ENCODE measurements at places on chromosomes 6 and 20.
A peak's percentile ranks its signal among the peaks of the same experiment; 100 is the strongest.

DNA sequence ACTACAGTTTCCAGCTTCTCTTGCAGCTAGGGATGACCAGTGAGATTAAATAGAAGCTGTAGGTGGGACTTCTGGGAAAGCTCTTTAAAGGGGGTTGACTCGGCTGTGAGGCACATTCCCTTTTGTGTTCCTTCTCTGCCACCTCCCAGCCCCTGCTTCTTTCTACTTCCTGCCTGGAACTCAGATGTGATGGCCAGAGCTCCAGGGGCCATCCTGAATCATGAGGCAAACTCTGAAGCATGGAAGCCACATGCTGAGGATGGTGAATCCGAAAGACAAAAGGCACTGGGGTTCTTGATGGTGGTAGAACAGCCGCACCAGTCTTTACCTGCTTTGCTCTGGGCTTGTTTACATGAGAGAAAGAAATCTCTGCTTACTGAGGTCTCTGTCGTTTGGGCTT lies 9.1 kb downstream of the CEBPB start:
- no peak for DNase-seq

- no peak for DNase-seq
Observed at GRCh38 chr6:102820098-102820497, 1426.6 kb downstream of the GRIK2 start.

DNA sequence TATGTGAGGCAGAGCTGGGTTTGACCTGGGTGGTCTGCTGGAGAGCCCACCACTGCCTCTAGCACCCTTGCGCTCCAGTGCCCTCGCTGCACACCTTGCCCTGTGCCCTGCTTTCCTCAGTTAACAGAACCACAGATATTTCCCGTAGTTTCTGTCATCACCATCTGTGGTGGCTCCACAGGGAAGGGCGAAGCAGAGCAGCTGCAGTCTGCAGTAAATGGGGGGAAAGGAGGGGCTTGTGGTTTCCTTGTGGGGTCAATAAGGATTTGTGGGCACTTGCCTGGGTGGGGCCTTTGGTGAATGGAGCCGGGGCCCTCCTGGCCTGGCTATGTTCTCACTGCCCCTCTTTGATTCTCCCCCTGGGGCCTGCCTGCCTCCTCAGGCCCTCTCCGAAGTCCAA lies 21.2 kb upstream of the CCDC167 start:
- no peak for DNase-seq

GRCh38 chr6:107780226-107780625 lies 43.9 kb downstream of the SCML4 start:
- DNase-seq = no peak

DNA sequence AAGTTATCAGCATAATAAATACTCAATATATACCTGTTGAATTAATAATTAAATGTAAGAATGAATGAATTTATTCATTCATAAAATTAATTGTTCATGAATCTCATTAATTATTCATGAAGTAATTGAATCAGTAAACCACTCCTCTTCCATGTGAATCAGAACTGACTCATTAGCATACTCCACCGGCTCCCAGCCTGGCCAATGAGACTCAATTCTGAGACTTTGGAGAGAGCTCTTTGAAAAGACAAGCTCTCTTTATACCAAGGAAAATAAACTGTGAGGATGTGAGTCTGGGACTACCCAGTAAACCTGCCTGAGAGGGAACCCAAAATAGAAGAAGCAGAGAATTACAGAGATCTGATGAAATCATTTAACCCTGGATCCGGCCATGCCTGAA lies 8.4 kb upstream of the SLC2A10 start:
- DNase-seq = no peak

DNA sequence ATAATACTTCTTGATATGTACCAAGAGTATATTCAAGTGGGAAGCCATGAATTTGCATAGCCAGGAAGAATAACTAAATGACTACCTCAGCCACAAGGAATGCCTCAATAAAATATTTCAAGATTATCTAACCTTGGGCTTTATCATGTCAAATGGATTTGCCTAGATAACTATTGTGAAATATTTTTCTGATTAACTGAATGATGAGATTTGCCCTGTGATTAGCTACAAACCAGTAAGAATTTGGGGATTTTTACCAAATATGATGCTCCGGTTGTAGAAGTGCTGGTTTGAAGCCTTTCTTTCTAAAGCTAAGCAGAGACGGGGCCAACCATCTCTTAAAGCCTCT lies 125.6 kb upstream of the LAMP5 start:
- DNase-seq = peak; percentile 28

- DNase-seq = peak; percentile 97
Observed at GRCh38 chr6:71107911-71108420, 151.1 kb upstream of the B3GAT2 start.

DNA sequence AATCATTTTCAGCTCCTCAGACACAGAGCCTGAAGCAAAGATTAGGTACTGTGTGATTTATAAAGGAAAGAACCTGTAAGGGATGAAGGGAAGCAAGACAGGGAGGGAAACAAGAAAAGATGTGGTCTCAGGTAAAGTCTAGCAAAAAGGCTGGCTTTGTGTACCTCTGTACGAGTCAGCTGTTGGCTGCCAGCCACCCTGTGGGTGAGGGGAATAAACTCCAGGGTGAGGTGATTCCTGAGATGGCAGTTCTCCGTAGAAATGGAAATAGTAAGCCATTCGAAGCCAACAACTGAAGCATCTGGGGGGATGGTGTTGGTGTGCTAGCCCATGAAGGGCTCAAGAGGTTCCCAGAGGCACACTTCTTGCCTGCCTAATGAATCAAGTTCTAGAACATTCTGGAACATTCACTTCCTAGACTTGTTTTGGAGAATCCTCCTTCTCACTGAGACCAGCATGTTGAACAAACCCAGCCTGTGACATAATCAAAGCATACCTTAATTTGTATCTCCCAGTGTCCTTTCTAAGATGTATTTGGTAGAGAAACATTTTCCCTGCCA lies 10.6 kb upstream of the TTPAL start:
- no peak for DNase-seq

- DNase-seq = no peak
Observed at GRCh38 chr20:63663332-63664066, 5.4 kb downstream of the RTEL1 start.

GRCh38 chr6:74015427-74015826 lies 319.4 kb downstream of the CD109 start:
- DNase-seq = no peak

DNA sequence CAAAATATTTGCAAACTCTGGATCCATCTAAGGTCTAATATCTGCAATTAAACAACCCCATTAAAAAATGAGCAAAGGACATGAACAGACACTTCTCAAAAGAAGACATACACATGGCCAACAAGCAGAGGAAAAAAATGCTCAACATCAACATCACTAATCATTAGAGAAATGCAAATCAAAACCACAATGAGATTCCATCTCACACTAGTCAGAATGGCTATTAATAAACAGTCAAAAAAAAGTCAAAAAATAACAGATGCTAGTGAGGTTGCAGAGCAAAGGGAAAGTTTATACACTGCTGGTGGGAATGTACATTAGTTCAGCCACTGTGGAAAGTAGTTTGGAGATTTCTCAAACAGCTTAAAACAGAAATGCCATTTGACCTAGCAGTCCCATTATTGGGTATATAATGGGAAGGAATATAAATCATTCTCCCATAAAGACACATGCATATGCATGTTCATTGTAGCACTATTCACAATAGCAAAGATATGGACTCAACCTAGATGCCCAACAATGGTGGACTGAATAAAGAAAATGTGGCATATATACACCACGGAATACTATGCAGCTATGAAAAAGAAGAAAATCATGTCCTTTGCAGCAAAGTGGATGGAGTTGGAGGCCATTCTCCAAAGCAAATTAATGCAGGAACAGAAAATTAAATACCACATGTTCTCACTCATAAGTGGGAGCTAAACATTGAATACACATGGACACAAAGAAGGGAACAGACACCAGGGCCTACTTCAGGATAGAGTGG lies 9.1 kb downstream of the ZNFX1 start:
- peak; percentile 42 for DNase-seq

DNA sequence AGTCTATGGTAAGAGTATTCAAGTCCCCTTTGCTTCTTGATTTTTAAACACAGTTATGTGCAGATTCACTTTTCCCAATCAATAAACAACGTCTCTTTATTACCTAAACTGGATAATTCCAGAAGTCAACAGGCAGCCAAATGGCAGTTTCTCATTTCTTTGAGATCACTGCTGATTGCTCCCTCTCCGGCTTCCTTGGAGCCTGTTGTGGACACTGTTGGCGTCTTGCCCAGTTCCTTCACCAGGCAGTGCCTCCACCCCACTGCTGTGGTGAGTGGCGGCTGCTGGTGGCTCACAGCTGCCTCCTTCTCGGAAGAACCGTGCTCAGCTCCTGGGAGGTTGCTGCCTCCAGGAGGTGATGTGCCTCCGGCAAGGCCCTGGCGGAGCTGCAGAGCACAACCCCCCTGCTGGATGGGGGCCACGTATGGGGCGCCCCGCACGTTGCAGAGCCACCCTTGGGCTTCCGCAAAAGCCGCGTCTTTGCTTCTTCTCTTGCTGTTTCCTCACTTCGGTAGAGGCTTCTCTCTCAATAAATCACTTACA lies 105.1 kb upstream of the CNKSR3 start:
- no peak for DNase-seq

- no peak for DNase-seq
Observed at GRCh38 chr6:41901882-41902519, 6.8 kb upstream of the USP49 start.

GRCh38 chr6:161804838-161805237 lies 531.0 kb upstream of the AGPAT4 start:
- DNase-seq = no peak

GRCh38 chr20:62938105-62938888 lies at the start of gene GID8:
GID8 (plus strand) TSS chr20:62938147; CDS start chr20:62941503, 3,356 bp downstream.
- peak; percentile 20 for DNase-seq

GRCh38 chr20:17971300-17972013 lies 2.6 kb downstream of the MGME1 start:
- DNase-seq = peak; percentile 60

DNA sequence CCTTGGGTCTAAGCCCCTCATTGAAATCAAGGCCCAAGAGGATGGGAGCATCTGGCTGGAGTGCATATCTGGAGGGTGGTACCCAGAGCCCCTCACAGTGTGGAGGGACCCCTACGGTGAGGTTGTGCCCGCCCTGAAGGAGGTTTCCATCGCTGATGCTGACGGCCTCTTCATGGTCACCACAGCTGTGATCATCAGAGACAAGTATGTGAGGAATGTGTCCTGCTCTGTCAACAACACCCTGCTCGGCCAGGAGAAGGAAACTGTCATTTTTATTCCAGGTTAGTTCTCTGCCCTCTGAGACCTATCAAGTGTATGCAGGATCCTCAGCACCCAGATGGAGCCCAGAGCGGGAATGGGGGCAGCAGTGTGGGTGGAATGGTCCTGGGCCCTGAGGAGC lies 5.1 kb downstream of the BTN2A2 start:
- no peak for DNase-seq

GRCh38 chr6:9412951-9413559 lies 977.7 kb upstream of the SLC35B3 start:
- DNase-seq = no peak

DNA sequence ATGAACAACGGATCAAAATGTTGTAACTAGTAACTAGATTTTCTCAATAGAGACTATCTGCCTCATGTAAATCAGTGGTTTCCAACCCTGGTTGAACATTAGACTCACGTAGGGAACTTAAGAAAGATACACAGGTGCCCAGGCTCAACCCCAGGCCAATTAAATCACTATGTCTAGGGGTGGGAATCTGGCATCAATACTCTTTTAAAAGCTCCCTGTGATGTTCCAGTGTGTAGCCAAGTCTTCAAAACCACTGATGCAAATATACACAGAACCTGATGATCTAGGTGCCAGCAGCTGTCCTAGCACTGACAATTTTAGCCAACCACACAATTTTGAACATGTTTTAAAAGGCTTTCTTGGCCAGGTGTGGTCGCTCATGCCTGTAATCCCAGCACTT lies 128.7 kb downstream of the TBC1D32 start:
- DNase-seq = no peak

DNA sequence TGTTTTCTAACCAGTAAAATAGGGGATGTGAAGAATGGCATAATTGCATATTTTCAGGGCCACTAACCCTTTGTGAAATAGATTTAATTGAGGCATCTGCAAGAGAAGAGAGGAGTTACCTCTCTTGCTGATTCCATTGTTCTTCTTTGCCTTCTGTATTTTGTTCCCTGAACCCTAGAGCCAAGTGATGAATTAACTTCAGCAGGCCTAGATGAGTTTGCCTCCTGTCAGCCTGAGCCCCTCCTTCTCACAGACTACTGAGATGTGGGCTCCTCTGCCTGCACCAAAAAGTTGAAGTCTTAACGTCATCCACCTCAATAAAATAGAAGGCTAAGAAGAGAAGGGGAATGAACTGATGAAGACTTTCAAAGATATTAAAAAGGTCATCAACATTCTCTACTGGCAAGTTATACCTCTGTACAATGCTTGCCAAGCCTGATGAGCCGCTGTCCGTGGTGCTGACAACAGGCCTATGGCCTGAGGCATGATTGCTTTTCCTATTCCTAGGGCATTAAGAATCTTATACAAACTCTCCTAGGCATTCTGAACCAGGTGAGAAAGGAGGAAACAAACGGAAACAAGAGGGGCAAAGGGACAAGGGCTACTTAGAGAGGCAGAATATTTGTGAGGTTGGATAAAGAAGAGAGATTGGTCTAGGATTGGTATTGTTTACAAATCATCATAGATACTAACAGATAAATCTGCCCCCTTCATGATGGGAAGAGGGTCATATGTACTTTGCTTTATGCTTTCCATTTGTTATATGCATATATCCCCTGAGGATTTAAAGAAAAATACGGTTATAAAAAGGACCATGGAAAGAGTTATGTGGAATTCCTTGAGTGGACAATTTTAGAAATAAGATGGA lies 46.8 kb downstream of the CD24 start:
- peak; percentile 49 for DNase-seq

DNA sequence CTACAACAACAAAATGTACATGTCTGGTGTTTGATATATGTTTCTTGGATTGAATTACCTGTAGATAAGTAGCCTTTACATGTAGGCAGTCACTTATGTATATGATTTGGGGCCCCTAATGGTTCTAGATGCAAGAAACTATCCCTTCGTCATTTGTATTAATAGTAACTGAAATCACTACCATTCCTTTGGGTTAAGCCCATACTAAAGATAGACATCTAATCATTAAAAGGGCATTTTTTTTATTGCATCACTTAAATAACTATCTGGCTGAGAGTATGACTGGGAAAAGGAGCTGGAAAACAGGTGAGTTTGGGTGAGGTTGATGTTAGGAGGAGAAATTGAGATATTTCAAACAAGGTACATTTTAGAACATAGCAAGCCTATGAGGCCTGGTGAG lies 213.5 kb upstream of the PLN start:
- DNase-seq = no peak

DNA sequence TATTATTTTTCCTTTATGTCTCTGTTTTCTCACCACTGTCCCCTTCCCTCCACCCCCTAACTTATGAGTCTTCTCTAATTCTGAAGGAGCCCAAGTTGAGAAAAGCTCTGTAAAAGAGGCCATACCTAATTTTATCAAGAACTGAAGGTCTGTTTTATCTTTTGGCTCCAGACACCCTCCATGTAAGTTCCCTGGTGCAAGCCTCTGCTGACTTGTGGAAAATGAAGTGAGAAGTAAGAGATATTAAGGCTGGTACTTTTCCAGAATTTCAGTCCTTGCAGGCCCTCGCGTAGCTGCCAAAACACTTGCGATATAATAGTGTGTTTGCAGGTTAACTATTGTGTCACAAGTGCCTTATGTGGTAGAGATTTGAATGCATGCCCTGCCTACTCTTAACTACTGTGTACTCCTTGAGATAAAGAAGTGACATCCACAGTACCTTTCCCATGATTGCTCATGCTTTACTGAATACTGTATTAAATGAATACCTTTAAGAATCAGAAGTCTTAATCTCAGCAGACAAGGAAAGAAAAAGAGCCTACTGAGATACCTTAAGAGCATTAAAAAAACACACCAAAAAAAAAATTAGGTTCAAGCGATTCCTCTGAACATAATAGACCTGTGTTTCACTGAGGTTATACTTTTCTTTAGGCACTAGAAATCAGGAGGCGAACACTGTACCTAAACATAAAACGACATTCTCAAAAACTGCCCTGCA lies 143.6 kb upstream of the ZNF184 start:
- no peak for DNase-seq
